Esophagus squamous epithelium (tissue), 5 donors: ENCODE measurements at places on chromosomes 5 and 9. TPM values are rescaled to one million over a fixed set of nuclear protein-coding genes. Genes with fewer than 3 reads are reported as not detected.

Gene SLC6A18
- total RNA-seq = not detected

- H3K27ac ChIP-seq = no peak overlapping the region
- H3K36me3 ChIP-seq = no peaks in the 10 kb centered on the region
- H3K27me3 ChIP-seq = no peaks in the 10 kb centered on the region
- H3K4me3 ChIP-seq = no peak overlapping the region
- no peak for DNase-seq
Observed at GRCh38 chr9:2570615-2571479, 50.7 kb upstream of the VLDLR start.

DNA sequence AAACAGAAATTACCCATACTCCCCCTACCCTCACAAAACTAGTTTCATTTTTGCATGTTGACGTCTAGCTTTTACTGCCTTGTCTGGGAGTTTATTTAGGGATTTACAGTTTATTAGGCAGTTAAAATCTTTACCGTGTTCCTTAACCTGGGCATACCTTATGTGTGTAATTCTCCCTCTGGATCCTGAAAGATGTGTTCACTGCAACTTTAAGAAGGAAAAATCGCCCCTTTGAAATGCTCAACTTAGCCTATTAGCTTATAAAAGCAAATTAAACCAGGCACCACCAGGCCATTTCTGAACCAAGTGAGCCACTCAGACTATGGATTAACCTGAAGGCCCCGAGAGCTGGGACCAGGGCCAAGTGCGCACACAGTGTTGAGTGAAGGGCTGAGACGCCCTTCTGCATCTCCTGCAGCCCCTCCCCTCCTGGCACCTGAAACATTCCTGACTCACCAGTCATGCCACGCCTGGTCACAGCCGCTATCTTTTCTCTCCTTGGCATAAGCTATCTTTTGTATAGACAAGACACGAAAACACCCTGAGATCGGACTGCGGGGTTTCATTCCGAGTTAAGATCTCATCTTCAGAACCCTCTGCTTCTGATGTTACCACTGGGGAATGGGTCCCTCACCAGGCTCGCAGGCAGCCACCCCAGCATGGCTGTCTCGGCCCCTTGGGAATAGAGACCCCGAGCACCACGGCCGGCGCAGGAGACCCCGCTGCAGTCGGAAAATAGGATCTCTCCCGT is 111.9 kb downstream of the ROR2 start:
- no peak for DNase-seq
- H3K36me3 ChIP-seq = no peaks in the 10 kb centered on the region
- H3K27ac ChIP-seq = peak overlapping the region; percentile 81
- H3K4me3 ChIP-seq = peak overlapping the region; percentile 25
- H3K27me3 ChIP-seq = no peaks in the 10 kb centered on the region

DNA sequence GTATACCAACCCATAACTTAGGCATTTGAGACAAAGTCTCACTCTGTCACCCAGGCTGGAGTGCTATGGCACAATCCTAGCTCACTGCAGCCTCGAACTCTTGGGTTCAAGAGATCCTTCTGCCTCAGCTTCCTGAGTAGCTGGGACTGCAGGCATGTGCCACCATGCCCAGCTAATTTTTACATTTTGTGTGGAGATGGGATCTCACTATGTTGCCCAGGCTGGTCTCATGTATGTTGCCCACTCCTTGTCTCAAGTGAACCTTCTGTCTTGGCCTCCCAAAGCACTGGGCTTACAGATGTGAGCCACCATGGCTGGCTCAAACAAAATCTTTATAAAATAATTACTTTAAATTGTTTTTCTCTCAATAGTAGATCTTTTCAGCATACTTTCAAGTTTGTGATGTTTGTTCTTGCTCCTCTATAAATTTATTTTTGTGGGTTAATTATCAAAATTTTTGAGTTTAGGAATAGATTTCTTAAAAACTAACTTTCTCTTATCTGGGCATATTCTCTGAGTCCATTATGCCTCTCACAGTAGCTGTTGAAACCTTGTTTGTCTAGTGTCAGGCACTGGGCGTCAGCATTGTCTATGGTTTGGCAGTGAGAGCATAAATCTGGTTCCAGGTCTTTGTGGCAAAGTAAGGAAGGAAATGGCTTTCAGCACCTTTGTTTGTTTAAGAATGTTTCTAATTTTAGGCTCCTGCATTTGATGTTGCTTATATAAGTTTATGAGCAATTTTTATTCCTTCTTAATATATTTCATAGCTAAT is 38.7 kb downstream of the NLN start:
- H3K4me3 ChIP-seq = no peak overlapping the region
- DNase-seq = no peak

GRCh38 chr5:124054564-124054963 is 542.6 kb downstream of the CSNK1G3 start:
- no peak overlapping the region for H3K27ac ChIP-seq
- no peaks in the 10 kb centered on the region for H3K27me3 ChIP-seq
- no peak for DNase-seq

- no peak overlapping the region for H3K27ac ChIP-seq
- H3K4me1 ChIP-seq = no peaks in the 10 kb centered on the region
- no peaks in the 10 kb centered on the region for H3K36me3 ChIP-seq
- H3K4me3 ChIP-seq = no peak overlapping the region
- DNase-seq = no peak
Observed at GRCh38 chr5:127826011-127826410, 122.8 kb downstream of the CCDC192 start.
